Activated CD4-positive, alpha-beta T cell treated with anti-CD3 and anti-CD28 coated beads, Interleukin-2, amount 10 ng/mL, durations not matched to agents 7 days and 5 days (primary cell): ENCODE measurements at places on chromosomes 5 and 9.

- no peak for DNase-seq
Observed at GRCh38 chr5:39616131-39616530, 191.4 kb upstream of the DAB2 start.

GRCh38 chr5:1080432-1080831 is 31.4 kb downstream of the SLC12A7 start:
- DNase-seq = no peak

DNA sequence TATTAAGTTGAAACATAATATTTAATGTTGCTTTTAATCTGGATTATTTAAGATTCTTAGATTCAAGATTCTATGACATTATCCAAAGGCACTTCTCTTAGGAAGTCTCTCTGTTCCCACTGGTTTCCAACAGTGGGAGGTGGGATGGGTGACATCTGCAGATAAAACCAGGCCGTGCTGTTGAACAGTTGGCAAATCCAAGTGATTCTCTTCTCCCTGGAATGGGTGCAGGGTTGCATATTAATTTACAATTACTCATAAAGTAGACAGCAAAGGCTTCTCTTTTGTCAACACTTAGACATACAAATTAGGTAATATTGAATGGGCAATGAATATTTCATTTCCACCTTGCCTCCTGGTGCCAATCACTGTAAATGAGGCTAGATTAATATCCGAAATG is 233.7 kb upstream of the IL12B start:
- no peak for DNase-seq

- no peak for DNase-seq
Observed at GRCh38 chr9:6955251-6955921, 197.6 kb downstream of the KDM4C start.

DNA sequence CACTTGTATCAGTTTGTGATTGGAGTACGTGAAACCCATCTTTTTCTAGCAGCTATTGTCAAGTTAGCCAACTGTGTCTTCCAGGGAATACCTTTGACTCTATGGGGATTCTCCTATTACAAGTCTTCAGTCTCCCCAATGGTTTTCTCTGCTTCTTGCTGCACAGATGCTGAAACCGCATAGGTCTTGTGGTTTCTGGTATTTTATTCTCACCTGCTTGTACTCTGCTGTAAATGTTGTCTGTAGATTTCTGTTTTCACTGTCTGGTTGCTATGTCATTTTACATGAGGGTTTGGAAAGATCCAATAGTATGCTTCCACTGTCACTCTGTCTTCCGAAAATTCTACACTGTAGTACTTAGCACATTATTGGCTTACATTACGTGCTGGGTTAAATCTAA is 1196.9 kb upstream of the C9orf72 start:
- DNase-seq = no peak
